ENCODE measurements at places on chromosomes 6 and 20.

GRCh38 chr6:7617801-7618764, 28.1 kb downstream of the SNRNP48 start:
- no peak overlapping the region for H3K4me3 ChIP-seq
- no peaks in the 10 kb centered on the region for H3K36me3 ChIP-seq
- H3K4me1 ChIP-seq, result peaks cover 28% of the 10 kb centered on the region
- peaks cover 22% of the 10 kb centered on the region for H3K27me3 ChIP-seq
- DNase-seq, result no peak

- H3K27ac ChIP-seq, result no peak overlapping the region
- DNase-seq, result peak; percentile 6
- H3K4me3 ChIP-seq, result no peak overlapping the region
- no peaks in the 10 kb centered on the region for H3K36me3 ChIP-seq
- peaks cover 6% of the 10 kb centered on the region for H3K4me1 ChIP-seq
Observed at GRCh38 chr6:123323452-123324329, 313.1 kb downstream of the TRDN start.

GRCh38 chr6:108024427-108025073, 50.0 kb downstream of the OSTM1 start:
- no peak for DNase-seq
- H3K36me3 ChIP-seq, result no peaks in the 10 kb centered on the region
- no peak overlapping the region for H3K27ac ChIP-seq
- H3K4me3 ChIP-seq, result no peak overlapping the region
- H3K4me1 ChIP-seq, result peaks cover 16% of the 10 kb centered on the region

DNA sequence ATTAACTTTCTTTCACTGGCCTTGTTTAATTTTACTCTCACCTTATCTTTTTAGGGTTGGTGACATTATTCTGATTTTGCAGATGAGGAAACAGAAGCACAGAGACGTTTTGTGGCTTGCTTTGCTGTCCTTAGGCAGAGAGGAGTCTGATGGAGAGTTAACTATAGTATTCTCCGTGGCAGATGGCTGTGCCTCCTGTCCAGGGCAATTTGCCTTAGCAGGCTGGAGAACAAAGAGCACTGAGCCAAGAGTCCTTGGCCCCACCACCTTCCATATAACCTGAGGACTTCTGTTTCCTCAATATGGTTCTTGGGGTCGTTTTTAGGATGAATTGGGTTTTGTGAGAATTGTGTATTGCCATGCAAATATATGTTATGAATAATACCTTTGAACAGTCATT, 71.4 kb upstream of the BACH2 start:
- no peaks in the 10 kb centered on the region for H3K4me1 ChIP-seq
- DNase-seq, result no peak
- H3K36me3 ChIP-seq, result no peaks in the 10 kb centered on the region
- no peak overlapping the region for H3K4me3 ChIP-seq
- H3K27ac ChIP-seq, result no peak overlapping the region

- H3K27me3 ChIP-seq, result no peaks in the 10 kb centered on the region
- DNase-seq, result no peak
- no peak overlapping the region for H3K27ac ChIP-seq
- no peaks in the 10 kb centered on the region for H3K36me3 ChIP-seq
- no peaks in the 10 kb centered on the region for H3K4me1 ChIP-seq
Observed at GRCh38 chr6:54299542-54300269, 8.5 kb upstream of the TINAG start.

- no peak overlapping the region for H3K4me3 ChIP-seq
- no peak overlapping the region for H3K27ac ChIP-seq
- H3K27me3 ChIP-seq, result no peaks in the 10 kb centered on the region
- no peaks in the 10 kb centered on the region for H3K36me3 ChIP-seq
- DNase-seq, result no peak
- no peaks in the 10 kb centered on the region for H3K4me1 ChIP-seq
Observed at GRCh38 chr6:101462576-101462975, 69.1 kb downstream of the GRIK2 start.

GRCh38 chr6:106620931-106621672, 8.2 kb downstream of the RTN4IP1 start:
- H3K4me1 ChIP-seq, result peaks cover 71% of the 10 kb centered on the region
- H3K27me3 ChIP-seq, result no peaks in the 10 kb centered on the region
- peak; percentile 43 for DNase-seq
- no peaks in the 10 kb centered on the region for H3K36me3 ChIP-seq
- peak overlapping the region; percentile 49 for H3K27ac ChIP-seq

GRCh38 chr20:21235484-21236445, 67.4 kb upstream of the XRN2 start:
- no peak overlapping the region for H3K4me3 ChIP-seq
- H3K4me1 ChIP-seq, result peaks cover 6% of the 10 kb centered on the region
- peak; percentile 77 for DNase-seq
- H3K27me3 ChIP-seq, result no peaks in the 10 kb centered on the region

GRCh38 chr20:6122873-6123648, at the start of gene FERMT1:
TSS of gene FERMT1 (minus strand) at chr20:6123030. CDS start at chr20:6119554, 3,476 bp downstream.
- peak within 1 kb of the TSS; percentile 71 for H3K4me3 ChIP-seq
- DNase-seq, result peak; percentile 84
- H3K27ac ChIP-seq, result peak within 1 kb of the TSS; percentile 76
- H3K27me3 ChIP-seq, result peaks cover 5% of the 10 kb centered on the region
- peaks cover 5% of the 10 kb centered on the region for H3K36me3 ChIP-seq

DNA sequence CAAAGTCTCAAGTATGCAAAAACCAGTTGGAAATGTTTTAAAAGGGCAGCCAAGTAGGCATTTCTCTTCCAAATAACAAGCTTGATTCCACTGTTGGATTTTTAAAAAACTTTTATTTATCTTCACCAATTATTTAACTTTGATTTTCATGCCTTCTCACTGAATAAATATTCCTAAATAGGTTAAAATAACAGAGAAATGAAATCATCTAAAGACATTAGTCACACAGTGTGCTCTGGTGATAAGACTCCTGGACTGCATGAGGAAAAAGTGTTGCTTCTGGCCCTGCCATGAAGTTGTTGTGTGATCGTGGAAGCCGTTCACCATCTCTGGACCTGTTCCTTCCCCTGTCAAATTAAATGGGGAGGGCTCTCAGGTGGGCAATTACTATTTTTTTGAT, 33.8 kb upstream of the IGF2R start:
- no peak overlapping the region for H3K4me3 ChIP-seq
- no peak for DNase-seq

- peaks cover 42% of the 10 kb centered on the region for H3K4me1 ChIP-seq
- DNase-seq, result no peak
- H3K36me3 ChIP-seq, result no peaks in the 10 kb centered on the region
- H3K27ac ChIP-seq, result no peak overlapping the region
Observed at GRCh38 chr6:125904871-125905270, 51.7 kb upstream of the HINT3 start.

DNA sequence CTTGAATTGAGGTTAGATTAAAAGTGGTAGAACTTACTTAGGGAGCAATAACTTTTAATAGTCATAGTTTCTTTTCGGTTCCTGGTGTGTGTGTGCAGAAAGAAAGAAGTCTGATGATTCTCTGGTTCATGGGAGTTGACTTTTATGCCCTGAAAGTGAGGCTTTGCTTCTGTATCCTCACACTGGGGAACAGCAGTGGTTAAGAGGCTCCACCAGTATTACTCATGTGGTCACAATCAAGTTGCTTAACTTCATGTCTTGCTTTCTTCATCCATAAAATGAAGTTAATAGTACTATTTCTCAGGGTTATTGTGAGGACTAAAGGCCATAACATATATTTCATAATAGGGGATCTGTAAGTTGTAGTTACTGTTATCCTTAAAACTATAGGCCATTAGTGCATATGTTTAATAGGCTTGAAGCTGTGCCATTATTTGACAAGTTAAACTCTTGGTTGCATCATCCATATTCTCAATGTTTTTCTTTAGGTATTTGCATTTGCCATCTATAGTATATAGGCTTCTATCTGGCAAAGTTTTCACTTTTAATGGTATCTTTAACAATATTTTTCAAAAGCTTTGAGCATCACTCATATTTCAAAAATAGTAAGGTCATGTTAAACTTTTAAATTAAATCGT, 262.4 kb downstream of the PLCB1 start:
- H3K4me3 ChIP-seq, result no peak overlapping the region
- no peaks in the 10 kb centered on the region for H3K36me3 ChIP-seq

DNA sequence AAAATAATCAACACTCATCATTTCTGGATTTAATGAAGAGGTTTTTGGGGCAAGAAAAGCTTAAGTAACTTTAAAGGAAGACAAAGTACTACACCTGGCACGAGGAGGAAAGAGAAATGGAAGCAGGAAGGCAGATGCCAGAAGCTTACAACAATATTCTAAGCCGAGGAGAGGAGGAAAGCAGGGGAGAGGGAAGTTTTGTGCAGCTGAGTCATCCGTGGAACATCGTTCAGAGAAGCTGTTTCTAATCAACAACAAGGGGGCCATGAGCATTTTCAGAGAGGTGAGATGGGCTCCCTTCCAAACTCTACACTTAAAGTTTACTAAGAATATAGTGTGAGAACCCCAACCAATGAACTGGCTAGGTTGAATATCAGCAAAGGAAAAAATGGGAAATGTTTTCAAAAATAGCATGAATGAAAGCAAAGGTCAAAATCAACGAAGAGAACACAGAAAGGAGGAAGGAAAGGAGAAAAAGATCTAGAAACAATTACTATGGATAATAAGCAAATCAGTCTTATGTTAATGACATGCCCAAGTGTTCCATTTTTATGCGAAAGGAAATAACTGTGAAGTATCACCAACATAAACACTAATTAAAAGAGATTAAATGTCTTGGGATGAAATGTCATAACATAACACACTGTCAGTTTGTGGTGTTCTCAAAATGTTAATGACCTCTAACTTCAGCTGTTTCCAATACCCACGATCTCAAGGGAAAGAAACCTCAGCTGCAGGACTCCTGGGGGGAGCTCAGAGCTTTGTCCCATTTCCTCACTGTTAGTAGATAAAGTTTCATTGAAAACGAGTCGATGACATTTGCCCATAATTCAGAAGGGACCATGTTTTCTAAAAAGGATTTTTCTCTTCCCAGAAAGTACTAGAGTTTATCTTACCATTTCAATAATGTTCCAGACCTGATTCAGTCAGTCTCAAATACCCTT, 203.4 kb upstream of the STXBP5 start:
- no peaks in the 10 kb centered on the region for H3K27me3 ChIP-seq
- H3K36me3 ChIP-seq, result no peaks in the 10 kb centered on the region
- DNase-seq, result no peak
- no peak overlapping the region for H3K4me3 ChIP-seq
- H3K27ac ChIP-seq, result no peak overlapping the region

- H3K4me3 ChIP-seq, result no peak overlapping the region
- DNase-seq, result no peak
- no peaks in the 10 kb centered on the region for H3K27me3 ChIP-seq
- H3K4me1 ChIP-seq, result peaks cover 65% of the 10 kb centered on the region
- no peak overlapping the region for H3K27ac ChIP-seq
Observed at GRCh38 chr20:38126932-38127621, 38.0 kb downstream of the TGM2 start.

GRCh38 chr6:170046791-170047626, 243.9 kb downstream of the DLL1 start:
- no peak overlapping the region for H3K4me3 ChIP-seq
- no peaks in the 10 kb centered on the region for H3K36me3 ChIP-seq
- no peak overlapping the region for H3K27ac ChIP-seq
- DNase-seq, result no peak

DNA sequence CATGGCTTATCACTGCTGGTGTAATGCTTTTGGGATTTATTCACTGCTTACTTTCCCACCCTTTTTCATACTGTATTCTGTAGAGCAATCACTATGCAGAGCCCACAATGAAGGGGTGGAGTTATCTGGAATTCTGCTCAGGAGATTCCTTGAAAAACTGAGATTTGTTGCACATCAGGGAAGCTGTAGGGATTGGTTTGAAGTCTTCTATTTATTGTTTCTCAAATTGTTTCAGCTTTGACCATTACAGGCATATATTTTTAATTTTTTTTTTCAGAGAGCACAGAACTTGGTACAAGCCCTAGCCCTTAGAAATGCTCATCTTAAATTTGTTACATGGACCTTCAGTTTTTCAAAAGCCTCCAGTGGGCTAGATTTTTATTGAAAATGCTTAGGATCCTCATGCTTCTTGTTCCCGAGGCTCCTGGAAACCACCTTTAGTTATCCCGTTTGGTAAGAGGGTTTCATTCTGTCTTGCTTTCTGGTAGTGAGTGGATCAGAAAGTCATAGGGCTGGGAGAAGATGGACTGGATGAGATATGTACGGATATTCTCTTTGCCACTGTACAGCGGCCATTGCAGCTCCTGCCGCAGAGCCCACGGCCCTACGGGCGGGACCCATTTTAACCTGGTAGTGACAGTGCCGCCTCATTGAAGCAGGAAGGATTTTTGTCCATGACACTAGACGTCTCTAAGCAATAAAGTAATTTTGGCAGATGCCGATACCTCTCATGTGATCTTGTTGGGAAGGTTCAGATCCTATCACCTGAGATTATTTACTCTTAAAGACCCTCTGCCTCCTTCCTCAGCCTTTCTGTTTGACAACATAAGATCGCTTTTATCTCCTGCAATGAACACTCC, 45.3 kb upstream of the ZNF184 start:
- H3K27ac ChIP-seq, result no peak overlapping the region
- H3K4me3 ChIP-seq, result peak overlapping the region; percentile 86
- H3K27me3 ChIP-seq, result peaks cover 24% of the 10 kb centered on the region

DNA sequence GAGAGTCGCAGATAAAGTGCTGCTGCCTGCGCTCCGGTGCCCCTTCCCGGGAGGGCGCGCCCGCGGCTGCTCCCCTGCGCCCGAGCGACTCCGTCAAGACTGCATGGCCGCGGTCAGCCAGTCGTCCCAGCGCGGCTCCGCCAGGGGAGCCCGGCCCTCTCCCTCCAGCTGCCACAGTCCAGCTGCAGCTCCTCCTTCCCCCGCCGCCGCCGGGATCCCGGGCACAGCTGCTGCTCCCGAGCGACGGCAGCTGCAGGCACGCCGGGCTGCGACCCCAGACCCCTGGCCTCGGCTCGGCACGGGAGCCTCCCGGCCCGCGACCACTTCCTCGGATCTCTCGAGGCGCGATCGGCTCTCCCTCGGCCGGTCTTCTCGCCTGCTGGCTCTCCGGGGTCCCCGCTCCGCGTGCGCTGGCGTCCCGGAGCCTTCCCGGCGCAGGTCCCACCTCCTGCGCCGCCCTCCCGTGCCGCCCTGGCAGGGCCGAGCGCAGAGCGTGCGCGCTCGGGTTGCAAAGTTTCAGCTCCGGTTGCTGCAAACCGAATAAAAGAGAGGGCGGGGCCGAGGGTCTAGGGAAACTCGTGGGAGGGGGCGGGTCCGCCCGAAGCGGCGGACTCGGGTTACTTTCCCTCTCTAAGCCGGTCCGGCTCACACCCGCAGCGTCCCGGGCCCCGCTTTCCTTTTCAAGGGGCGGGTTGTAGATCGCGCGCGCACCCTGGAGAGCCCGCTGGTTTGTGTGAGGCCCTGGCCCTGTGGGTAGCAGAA, at the start of gene CNKSR3:
CNKSR3 (minus strand) TSS at position 542 of the 762 bp plus-strand sequence. CDS start 571 bp downstream, outside the sequence.
- H3K27ac ChIP-seq, result peak within 1 kb of the TSS; percentile 94
- peak within 1 kb of the TSS; percentile 99 for H3K4me3 ChIP-seq
- no peaks in the 10 kb centered on the region for H3K27me3 ChIP-seq
- no peaks in the 10 kb centered on the region for H3K36me3 ChIP-seq
